ENCODE measurements at places on chromosomes 12 and 14.
A peak's percentile ranks its signal among the peaks of the same experiment; 100 is the strongest.

GRCh38 chr12:62969695-62970094, 34.7 kb upstream of the PPM1H start:
- DNase-seq = no peak

GRCh38 chr14:94593376-94593748, 12.1 kb downstream of the SERPINA5 start:
- no peak for DNase-seq

- no peak for DNase-seq
These were observed 26.8 kb upstream of the VPS33A start for GRCh38 chr12:122293081-122293480.

DNA sequence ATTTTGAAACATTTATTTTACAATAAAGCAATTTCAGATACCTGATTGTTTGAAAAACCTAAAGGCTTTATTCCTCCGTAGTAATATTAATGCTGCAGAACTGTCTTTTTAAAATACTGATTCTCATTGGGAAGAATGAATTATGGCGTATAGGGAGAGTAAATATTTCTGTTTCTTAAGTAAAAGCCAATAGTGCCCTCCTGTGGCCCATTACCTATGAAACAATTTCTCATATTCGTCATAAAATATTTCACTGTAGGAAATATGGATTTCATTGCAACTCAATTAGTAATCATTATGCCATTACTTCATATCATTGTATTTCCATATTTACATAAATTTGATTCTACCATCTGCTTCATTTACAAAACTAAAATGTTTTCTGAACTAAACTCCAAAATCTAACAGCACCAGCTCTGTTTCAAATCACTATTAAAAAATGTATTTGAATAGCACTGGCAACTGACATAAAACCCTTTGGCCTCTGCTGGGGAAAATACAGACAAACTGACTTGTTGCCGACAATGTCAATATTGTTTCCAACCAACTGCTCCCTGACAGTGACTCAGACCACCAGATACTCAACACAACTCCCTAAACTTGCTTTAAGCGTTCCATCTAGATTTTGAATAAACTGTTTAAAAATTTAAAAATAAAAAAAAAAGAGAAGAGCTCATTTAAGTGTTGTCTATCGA, 290.3 kb downstream of the NAV3 start:
- DNase-seq = no peak

DNA sequence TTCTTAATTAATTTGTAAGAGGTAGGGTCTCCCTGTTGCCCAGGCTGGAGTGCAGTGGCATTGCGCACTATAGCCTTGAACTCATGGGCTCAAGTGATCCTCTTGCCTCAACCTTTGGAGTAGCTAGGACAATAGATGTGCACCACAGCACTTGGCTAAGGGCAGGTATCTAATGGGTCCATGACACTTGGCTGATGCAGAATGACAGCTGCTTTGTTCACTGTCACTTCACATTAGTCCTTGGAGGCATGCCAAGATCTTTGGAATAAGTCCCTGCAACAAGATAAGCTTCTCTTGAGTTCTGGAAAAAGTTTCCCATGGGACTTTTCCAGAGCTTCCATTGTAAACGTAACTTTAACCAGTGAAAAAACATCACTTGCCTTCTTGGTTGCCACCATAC, 23.4 kb downstream of the COQ6 start:
- DNase-seq = no peak

GRCh38 chr14:24948261-24948847, 101.6 kb downstream of the STXBP6 start:
- no peak for DNase-seq

GRCh38 chr12:47997321-47997720, 7.0 kb downstream of the COL2A1 start:
- DNase-seq = no peak

DNA sequence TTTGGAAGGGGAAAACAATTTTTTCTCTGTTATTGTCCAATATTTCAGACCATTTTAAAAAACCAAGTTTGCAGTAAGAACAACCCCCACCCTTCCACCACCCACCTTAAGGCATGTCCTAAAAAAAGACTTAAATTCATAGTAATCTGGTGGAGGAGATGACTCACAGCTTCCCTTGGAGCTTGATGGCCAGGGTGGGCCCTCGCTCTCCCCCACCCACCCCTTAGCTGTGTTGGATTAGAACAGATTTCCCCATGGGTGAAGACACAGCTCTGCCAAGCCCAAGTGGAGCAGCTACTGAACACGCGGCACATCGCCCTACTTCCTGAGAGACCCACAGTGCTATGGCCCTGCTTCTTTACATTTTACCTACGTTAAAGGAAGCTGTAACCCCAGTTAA, 140.3 kb downstream of the GCH1 start:
- DNase-seq = no peak

GRCh38 chr12:14567351-14568162, at the start of gene PLBD1:
PLBD1 (minus strand) TSS chr12:14567883; CDS start chr12:14567696, 187 bp downstream.
- DNase-seq = peak; percentile 9

DNA sequence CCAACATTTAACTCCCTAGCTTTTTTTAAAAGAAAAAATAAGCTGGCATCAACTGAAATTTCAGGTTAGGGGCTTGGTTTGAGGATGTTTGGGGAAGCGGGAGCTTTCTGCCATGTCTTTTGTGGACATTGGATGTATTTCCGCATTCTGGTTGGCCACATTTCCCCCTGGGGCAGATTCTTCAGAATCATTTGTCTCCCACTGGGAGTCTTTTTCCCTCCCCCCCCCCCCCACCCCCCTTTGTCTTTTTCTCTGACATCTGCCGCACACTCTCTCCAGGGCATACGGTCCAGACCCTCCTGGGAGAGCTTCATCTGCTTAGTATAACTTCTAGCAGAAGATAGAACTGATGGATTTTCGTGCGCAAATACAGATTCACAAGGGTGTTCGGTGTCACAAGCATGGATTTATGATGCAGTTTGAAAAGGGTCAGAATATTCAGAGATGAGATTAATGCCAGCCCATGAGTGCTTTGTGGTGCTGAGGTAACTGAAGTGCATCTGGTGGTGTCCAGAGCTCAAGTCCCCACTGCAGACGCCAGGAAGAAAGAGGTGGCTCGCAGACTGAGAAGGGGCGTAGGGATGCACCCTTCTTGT, 40.2 kb downstream of the ETV6 start:
- DNase-seq = no peak

DNA sequence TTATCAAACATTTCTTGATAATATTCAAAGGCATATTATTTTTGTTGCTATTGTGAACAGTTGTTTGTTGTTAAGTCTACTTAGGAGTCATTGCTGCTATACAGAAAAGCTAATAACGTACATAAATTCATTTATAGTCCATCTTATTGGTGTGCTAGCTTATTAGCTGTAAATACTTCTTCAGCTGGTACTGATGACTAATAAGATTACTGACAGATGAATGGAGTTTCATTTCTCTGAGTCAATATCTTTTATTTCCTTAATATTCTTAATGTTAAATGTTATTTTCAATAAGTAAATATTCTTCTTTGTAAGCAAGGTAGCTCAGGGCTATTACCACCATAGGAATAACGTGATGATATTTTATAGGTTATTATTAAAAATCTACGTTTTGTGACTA, 139.4 kb upstream of the SLCO1C1 start:
- DNase-seq = no peak

DNA sequence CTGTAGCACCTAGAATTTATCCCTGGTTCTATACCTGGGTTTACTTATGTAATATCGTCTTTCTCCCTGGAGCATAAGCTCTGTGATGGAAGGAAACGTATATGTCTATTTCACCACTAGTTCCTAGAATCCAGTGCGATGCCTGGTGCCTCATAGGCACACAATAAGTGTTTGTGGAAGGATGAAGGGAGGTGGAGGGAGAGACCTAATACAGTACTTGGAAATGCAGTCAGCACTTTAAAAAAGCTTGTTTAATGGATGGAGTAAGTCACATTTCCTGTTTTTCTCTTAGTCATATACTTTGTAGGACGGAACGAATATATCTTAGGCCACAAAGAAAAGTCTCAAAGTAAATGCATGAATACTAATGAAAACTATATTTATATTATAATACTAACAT, 186.5 kb upstream of the HMGA2 start:
- no peak for DNase-seq

- DNase-seq = no peak
These were observed 196.0 kb downstream of the SLC5A8 start for GRCh38 chr12:101013993-101014392.

GRCh38 chr12:107309020-107309419, 215.7 kb upstream of the CRY1 start:
- peak; percentile 40 for DNase-seq

DNA sequence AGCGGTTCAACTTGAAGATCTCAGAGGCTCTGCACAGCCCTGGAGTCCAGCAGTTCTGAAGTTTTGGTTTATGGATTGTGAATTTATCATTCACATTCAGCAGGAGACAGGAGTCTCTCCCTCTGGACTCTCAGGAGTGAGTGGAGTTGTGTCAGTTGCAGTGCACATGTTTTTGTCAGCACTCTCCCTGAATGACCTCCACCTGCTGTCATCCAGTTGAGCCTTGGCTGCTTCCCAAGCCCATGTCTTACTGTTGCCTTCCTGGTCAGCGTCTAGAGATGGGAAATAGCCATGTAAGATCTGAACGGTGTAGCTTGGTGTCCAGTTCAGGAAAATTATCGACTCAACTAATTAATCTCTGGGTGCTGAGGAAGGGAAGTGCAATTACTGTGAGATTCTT, 133.2 kb downstream of the PRKCH start:
- no peak for DNase-seq

GRCh38 chr12:54301428-54302048, 723 bp upstream of the NFE2 start:
- no peak for DNase-seq

DNA sequence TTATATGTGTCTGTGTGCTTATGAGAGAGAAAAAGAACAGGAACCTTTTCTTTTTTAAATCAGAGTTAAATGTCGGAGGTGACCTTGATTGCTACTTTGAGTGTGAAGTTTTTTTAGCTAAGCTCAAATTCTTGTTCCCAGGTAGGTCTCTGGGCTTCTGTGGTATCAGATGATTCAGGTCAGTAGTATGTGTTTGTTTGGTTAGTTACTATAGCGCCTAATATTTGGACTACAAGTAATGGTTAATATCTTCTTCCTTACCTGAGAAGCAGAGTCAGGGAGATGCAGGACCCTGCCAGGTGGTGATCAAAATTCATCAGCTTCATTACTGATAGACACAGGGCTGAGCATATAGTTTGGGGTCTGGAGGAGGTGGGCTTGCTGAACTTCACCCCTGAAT, 30.8 kb downstream of the ADCK1 start:
- no peak for DNase-seq

Measured in CD4-positive, alpha-beta T cell treated with Interleukin-10 for 1 hour (primary cell).